Immature natural killer cell (primary cell): ENCODE measurements at places on chromosomes 4 and X. TPM values are rescaled to one million over a fixed set of nuclear protein-coding genes. Genes with fewer than 3 reads are reported as not detected.
A peak's percentile ranks its signal among the peaks of the same experiment; 100 is the strongest.

GRCh38 chr4:136136601-136137000, 1395.7 kb downstream of the PCDH18 start:
- DNase-seq: no peak

DNA sequence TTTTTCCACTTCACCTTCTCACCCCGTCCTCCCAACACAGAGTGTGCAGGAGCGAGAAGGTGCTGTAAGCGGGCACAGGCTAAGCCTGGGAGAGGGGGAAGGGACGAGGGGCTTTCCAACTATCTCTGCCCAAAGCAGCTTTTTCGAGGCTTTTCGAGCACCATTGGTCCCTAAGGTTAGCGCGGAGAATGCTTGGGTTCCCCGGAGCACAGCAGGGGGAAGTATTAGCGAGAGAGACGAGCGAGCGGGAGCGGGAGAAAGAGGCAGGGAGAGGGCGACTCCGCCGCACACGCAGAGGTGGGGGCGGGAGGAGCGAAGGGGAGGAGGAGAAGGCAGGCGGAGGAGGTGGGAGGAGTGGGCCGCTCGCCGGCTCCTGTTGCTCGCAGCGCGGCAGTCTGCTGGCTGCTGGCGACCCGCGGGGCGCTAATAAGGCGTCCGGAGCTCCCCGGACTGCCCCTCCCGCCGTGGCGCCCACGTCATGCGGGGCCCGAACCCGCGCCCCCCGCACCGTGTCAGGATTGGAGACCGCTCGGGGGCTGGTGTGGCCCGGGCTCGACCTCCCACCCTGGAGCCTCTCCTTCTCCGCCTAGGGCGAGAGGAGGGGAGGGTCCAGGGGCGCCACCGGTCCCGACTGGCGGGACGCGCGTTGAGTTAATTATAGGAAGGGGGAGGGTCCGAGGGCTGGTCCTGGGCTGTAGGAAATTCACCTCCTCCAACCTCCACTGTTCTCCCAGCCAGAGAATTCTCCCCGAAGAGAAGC, at the start of gene ADAMTS3:
ADAMTS3 (minus strand) TSS at position 263 of the 760 bp plus-strand sequence. CDS start 459 bp downstream, outside the sequence.
- DNase-seq: no peak

DNA sequence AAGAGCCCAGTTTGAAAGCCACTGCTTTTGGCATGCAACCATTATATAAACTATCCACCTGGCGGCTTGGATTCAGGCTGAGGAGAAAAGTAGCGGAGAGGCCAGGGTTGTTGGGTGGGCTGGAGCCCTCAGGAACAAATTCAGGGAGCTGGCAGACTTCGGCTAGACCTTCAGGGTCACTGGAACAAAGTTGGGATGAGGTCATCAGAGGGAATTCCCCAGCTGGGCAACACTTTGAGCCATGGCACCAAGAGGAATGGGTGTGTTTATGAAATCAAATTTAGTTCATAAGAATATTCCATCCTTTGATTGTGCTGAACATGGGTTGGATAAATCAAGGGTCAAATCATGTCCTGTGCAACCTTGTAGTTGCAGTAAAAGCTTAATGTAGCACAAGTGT, 22.0 kb downstream of the MTMR1 start:
- no peak for DNase-seq

DNA sequence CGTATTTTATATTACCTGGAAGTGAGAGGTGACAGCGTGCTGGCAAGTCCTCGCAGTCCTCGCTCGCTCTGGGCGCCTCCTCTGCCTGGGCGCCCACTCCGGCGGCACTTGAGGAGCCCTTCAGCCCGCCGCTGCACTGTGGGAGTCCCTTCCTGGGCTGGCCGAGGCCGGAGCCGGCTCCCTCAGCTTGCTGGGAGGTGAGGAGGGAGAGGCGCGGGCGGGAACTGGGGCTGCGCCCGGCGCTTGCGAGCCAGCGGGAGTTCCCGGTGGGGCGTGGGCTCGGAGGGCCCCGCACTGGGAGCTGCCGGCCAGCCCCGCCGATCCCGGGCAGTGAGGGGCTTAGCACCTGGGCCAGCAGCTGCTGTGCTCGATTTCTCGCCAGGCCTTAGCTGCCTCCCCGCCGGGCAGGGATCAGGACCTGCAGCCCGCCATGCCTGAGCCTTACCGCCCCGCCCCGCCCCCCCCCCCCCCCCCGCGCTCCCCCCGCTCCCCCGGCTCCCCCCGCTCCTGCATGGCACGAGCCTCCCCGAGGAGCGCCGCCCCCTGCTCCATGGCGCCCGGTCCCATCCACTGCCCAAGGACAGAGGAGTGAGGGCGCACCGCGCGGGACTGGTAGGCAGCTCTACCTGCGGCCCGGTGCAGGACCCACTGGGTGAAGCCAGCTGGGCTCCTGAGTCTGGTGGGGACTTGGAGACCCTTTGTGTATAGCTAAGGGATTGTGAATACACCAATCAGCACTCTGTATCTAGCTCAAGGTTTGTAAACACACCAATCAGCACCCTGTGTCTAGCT, 298.9 kb upstream of the MAGEB16 start:
- DNase-seq: no peak

DNA sequence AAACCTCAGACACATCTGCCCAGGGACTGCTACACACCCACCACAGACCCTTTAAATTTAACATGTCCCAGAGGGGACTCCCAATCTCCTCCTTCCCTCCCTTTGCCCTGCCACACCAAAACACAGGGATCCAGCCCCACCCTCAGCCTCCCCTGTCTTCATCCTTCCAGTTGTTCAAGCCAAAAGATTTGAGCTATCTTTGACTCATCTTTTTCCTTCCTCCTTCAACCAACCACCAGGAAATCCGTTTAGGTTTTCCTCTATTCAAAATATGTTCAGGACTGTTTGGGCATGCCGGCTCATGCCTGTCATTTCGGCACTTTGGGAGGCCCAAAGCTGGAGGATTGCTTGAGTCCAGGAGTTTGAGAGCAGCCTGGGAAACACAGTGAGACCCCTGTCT, 6.9 kb upstream of the STK32B start:
- no peak for DNase-seq

GRCh38 chrX:136639506-136640176, 8.3 kb upstream of the CD40LG start:
- DNase-seq: no peak

GRCh38 chr4:126455865-126456264, 1141.1 kb downstream of the FAT4 start:
- DNase-seq: no peak

- no peak for DNase-seq
These were observed 58.7 kb downstream of the MAMLD1 start for GRCh38 chrX:150421816-150422215.

DNA sequence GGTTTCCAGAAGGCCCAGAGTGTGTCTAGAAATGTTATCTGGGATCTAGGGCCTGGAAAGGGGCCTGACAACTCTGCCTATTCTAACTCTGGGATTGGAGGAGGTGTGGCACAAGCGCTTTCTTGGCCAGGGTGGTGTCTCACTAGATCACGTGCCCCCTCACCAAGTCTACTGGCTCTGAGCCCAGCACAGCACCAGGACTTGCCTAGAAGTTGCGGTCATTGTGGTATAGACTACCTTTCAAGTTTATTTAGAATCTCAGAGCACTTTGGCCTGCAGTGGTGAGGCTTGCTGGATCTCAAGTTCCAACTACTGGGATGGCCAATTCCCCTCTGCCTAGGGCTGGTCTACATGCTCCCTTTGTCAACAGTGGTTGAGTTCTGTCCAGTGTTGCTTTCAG, 223.3 kb upstream of the MAGEB2 start:
- no peak for DNase-seq

- no peak for DNase-seq
These were observed 263.0 kb upstream of the ZFP42 start for GRCh38 chr4:187732524-187732923.

DNA sequence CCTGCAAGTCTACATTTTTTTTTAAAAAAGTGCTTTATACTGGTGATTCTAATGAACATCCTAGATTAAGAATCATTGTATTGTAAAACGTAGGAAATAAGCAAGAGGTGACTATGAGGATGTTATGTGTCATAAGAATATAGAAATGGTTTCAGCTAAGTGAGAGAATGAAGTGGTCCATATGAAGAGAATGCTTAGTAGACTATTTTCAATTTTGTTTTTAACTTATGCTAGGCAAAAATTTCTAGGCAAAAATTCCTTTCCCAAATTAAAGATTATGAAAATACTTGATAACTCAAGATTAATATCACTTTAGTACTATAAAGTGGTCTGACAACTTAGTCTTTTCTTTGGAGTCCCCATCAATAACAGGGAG, 825 bp downstream of the DYNLT3 start:
- no peak for DNase-seq

DNA sequence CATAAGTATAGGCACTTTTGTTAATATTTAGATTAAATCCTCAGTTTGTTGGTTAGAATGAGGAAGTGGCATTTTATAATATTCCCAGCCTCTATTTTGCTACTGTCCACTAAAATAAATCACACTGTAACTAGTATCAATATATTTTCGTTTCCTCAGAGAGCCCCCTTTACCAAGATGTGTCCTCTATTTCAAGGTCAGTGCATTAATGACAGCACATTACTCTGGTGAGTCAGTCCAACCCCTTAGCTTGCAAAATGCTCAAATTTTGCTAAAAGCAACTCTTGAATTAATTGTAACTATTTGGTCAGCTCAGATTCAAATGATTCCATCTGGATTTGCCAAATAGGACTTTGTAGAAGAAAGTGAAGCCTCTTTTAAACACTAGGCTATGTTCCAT, 199.3 kb downstream of the PDHA2 start:
- DNase-seq: no peak

DNA sequence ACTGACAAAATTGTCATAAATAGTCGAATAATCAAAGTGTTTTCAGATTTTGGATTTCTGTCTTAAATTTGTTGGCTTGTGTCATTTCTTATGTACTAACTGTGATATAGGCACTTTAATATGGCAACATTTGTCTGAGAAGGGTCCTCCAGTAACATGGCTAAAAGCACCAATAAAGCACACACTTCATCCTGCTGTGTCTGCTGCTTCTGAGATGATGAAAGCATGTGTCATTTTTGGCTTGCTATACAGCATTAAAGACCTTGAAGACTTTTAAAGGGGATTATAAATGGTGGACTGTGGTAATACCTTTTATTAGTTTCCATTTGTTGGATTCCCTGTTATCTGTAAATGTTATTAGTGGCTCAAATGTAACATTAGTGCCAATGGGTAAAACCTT, 551.8 kb upstream of the GRID2 start:
- DNase-seq: no peak

- no peak for DNase-seq
These were observed 142.7 kb downstream of the RPA4 start for GRCh38 chrX:97026406-97026805.

DNA sequence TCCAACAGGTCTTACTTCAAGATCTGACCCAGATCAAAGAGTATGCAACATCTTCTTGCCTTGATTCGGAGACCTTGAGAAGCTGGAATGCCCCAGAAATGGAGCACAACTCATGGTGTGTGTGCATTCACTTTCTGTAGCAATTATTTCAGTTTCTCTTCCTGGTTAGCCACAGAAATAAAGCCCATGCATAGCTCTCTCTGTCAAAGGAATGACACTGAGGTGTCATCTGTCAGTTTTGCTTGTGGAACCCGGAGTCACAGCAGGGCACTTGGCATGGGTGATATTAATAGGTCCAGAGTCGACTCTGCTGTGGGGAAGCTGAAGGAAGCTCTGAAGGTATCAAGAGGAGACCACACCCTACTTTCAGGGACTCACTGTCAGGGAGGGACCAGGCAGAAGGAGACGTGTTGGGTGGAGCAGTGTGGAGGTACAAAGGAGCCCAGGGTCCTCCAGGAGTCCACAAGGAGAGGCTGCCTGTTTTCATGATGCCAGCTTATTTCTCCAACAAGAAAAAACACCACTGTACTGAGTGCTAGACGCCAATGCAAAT, 10.7 kb downstream of the CLNK start:
- DNase-seq: no peak

GRCh38 chrX:40263014-40263560, 165.3 kb upstream of the BCOR start:
- no peak for DNase-seq

- no peak for DNase-seq
These were observed 991.4 kb downstream of the ARAP2 start for GRCh38 chr4:35252866-35253265.

DNA sequence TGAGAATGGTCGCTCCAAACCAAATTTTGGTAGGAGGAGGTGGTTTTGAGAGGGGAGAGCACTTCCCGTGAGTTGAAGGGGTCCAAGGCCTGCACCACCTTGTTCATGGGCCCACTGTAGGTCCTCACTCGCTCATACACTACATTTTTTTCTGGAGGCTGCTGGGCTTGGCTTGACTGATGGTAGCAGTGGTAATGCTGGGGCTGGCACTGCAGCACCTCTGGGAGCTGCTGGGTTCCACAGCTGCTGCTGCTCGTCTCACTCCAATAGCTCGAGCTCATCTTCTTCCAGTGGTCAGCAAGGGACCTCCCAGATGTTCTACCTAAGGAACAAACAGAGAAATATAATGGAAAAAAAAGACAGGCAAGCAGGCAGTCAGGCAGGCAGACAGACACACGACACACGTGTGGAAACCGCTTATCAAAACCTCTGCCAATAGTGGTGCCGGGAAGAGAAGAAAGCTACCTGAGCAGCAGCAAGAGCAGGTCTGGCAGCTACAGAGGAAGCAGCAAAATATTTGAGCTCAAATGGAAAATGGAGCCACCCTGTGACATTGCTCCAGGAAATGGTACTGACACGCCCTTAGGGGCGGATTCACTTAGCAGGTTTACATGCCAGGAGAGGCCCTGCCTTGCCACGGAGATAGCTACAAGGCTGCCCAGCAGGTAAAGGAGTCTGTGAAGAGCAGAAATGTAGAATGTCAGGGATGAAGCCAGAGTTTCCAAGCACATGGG, at the start of gene POF1B:
POF1B (minus strand) TSS at position 492 of the 734 bp plus-strand sequence; CDS start at position 281, 211 bp downstream.
- no peak for DNase-seq

GRCh38 chr4:48141048-48141447, 7.0 kb upstream of the TXK start:
- peak; percentile 55 for DNase-seq

- no peak for DNase-seq
These were observed 57.7 kb downstream of the IL13RA2 start for GRCh38 chrX:114959729-114960128.

DNA sequence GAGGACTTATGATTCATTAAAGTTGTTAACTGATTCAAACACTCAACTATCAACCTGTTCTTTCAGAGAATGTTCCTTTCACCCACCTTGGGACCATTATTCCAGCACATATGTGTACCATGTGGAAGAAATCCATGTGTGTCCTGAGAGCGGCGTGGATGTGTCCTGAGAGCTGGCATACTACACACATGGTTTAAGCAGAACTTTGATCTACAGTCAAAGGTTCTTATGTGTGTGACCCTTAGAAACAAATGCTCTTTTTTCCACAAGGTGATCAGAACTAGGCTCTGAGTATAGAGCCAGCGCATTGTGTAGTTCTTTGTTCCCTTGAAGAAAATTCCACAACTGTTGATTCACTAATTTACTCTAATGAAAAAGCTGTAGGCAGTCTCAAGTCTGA, 332.0 kb downstream of the NR3C2 start:
- DNase-seq: no peak

The CFAP99 gene
- polyA plus RNA-seq: not detected

The FAT4 gene
- 0.47 TPM for polyA plus RNA-seq

The PABPC1L2A gene
- not detected for polyA plus RNA-seq

The EPHA5 gene
- polyA plus RNA-seq: not detected

The PGAM4 gene
- not detected for polyA plus RNA-seq

The MAGEA9 gene
- polyA plus RNA-seq: not detected

The VCX3A gene
- not detected for polyA plus RNA-seq
